ENCODE measurements at places on chromosomes 11 and 22. TPM values are rescaled to one million over a fixed set of nuclear protein-coding genes. Genes with fewer than 3 reads are reported as not detected.

Gene RNF215
- 4.9 TPM for total RNA-seq

Gene CACNA1I
- 27.9 TPM for total RNA-seq

Gene OR2AG2
- not detected for total RNA-seq

Gene SYT8
- not detected for total RNA-seq

Gene OR5D14
- total RNA-seq, result not detected

Gene BCO2
- 2.7 TPM for total RNA-seq

Gene DNAJB7
- not detected for total RNA-seq

Measured in T-helper 17 cell (primary cell).